ENCODE measurements at places on chromosomes 13 and 19.

DNA sequence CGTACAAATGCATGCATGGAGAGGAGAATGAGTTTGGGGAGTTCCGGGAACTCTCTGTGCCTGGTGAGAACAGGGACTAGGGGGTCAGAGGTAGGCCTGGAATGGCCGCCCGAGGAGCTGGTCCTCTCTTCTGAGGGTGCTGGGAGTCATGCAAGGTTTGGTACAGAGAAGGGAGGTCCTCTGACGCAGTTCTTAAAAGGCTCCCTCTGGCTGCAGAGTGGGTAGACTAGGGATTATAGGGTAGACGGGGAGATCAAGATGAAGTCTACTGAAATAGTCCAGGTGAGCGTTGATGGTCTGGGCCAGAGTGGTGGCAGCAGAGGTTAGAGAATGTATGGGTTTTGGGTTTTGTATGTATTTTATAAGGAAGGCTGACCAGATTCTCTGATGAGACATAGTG lies 796 bp downstream of the ZNF304 start:
- peak; percentile 25 for DNase-seq

GRCh38 chr13:79802389-79803085 lies 321.6 kb downstream of the NDFIP2 start:
- DNase-seq, result peak; percentile 33

DNA sequence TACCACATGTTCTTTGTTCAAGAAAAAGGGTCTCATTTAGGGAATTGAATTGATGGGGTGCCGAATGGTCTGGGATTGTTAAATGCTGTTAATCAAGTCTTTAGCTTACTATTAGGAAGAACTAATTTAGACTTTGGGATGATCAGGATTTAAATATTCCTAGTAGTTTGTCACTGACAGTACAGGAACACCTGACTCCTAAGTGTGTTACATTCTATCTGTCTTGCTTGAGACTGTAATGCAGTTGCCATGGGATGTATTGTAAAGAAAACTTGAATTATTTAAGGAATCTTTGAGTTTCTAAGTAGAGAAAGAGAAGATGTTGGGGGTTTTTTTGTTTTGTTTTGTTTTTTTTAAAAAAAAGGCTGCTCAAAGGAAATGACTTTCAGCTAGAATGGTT lies 17.8 kb upstream of the KCTD4 start:
- DNase-seq, result no peak

DNA sequence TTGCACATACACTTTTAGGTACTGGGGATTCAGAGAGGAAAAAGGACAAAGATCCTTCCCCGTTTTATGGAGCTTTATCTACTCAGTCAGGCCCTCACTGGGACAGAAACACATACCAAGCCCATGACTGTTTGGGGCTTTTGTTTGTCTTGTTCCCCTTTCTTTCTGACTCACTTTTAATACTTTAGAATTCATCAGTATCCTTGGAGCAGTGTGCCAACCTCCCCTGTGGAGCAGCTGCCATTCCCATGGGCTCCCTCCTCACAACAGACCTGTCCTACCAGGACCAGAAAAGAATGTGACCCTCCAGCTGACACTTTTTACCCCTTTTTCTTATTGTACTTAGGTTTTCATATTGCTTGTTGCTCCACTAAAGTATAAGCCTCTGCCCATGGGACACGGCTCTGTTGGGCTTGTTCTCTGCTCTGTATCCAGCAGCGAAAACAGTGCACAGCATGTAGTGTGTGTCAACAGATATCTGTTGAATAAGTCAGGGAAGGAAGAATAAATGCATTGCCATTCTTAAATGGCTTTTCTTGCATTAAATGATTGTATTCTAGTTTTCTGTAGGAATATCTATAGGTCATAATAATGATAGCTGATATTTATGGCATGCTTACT lies 431.1 kb downstream of the EFNB2 start:
- peak; percentile 88 for DNase-seq

GRCh38 chr19:52028780-52029123 lies 573 bp upstream of the ZNF614 start:
- no peak for DNase-seq
